Activated naive CD4-positive, alpha-beta T cell treated with anti-CD3 and anti-CD28 coated beads for 36 hours (primary cell): ENCODE measurements at places on chromosomes 11 and 22. TPM values are rescaled to one million over a fixed set of nuclear protein-coding genes. Genes with fewer than 3 reads are reported as not detected.

Gene SLC15A3
- 5.6 TPM for total RNA-seq

Gene RBMXL2
- not detected for total RNA-seq

Gene TTC36
- not detected for total RNA-seq

Gene LRRC56
- 1.0 TPM for total RNA-seq

Gene CDON
- total RNA-seq = 3.5 TPM

Gene RASD2
- not detected for total RNA-seq

Gene CCDC87
- 0.12 TPM for total RNA-seq

Gene GLB1L3
- total RNA-seq = 13.2 TPM

Gene RGL4
- total RNA-seq = 22.0 TPM

Gene IGF2
- total RNA-seq = 0.37 TPM

Gene OR4X2
- total RNA-seq = not detected

Gene VWCE
- 6.6 TPM for total RNA-seq

Gene UCP3
- 0.32 TPM for total RNA-seq

Gene OSBPL5
- 3.9 TPM for total RNA-seq

Gene DDTL
- total RNA-seq = 0.76 TPM

Gene CCDC81
- total RNA-seq = 0.84 TPM

GRCh38 chr11:12628314-12628713, 45.9 kb upstream of the TEAD1 start:
- DNase-seq = no peak

DNA sequence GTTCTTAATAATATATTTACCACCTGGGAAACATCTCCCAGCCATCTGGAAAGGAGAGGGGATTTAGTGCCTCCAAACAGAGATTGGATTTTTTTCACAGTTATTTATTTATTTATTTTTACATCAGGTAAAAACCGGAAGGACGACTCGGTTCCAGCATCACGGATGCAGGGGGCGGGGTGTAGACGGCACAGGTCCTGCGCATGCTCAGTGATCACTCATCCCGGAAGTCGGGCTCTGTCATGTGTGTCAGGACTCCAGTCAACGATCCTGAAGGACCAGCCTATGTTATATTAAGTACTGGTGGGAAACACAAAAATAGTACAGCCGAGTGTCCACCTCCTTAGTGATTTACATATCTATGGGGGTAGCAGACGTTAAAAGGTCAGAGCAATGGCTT, 467.6 kb downstream of the NTM start:
- no peak for DNase-seq

- DNase-seq = peak; percentile 79
Observed at GRCh38 chr11:128725630-128726319, 31.9 kb downstream of the FLI1 start.

GRCh38 chr11:2561696-2562581, 117.1 kb downstream of the KCNQ1 start:
- no peak for DNase-seq

DNA sequence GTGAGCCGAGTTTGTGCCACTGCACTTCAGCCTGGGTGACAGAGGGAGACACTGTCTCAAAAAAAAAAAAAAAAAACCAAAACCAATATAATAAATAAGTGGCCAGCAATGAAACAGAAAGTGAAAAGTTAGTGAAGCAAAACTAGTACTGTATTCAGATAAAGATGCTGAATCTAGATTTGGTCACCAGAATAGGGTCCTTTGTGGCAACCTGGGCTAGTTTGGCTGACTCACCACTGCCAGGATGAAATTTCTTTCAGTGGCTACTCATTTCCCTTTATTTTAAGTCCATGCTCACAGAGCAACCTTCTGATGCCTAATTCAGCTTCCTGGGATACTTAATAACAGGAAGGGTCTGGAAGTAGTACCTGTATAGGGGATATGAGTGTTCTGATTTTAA, 26.0 kb downstream of the LIMK2 start:
- DNase-seq = no peak

DNA sequence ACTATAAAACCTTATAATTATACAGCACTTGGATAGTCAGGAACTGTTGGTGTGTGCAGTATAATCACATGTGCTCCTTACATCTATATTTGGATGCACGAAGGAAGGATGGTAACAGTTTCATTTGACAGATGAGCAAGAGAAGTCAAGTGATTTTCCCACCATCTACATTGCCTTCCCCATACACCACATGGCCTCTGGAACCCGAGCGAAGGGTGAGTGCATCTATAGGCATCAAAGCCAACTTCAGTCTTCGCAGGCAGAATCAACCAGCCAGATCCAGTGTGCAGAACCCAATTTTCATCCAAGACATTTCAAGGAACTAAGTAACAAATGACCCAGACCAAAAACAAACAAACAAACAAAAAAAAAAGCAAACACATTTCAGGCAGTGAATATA, 85.1 kb upstream of the BLID start:
- DNase-seq = no peak

- peak; percentile 44 for DNase-seq
Observed at GRCh38 chr22:37533995-37534394, 14.8 kb upstream of the CARD10 start.

GRCh38 chr11:134638796-134639430, 226.9 kb upstream of the B3GAT1 start:
- no peak for DNase-seq

GRCh38 chr11:122141725-122142124, 25.7 kb upstream of the BLID start:
- DNase-seq = no peak

GRCh38 chr22:45455212-45455611, 41.7 kb downstream of the RIBC2 start:
- DNase-seq = no peak

- DNase-seq = no peak
Observed at GRCh38 chr11:86365546-86365945, 9.1 kb upstream of the CCDC81 start.

GRCh38 chr11:93532281-93532789, 10.9 kb downstream of the SMCO4 start:
- peak; percentile 21 for DNase-seq

GRCh38 chr11:64591257-64592233, 525 bp downstream of the SLC22A12 start:
- DNase-seq = no peak

- no peak for DNase-seq
Observed at GRCh38 chr11:69138265-69138664, 17.5 kb upstream of the SMIM38 start.

- no peak for DNase-seq
Observed at GRCh38 chr11:96614846-96615245, 225.0 kb downstream of the JRKL start.
